ENCODE measurements at places on chromosomes 4 and X.
A peak's percentile ranks its signal among the peaks of the same experiment; 100 is the strongest.

GRCh38 chrX:19372547-19373331 lies 29.0 kb downstream of the PDHA1 start:
- no peak for DNase-seq

- DNase-seq = no peak
Measured at GRCh38 chr4:142124874-142125273, 488.5 kb downstream of the IL15 start.

- no peak for DNase-seq
Measured at GRCh38 chrX:103073467-103073866, 9.5 kb upstream of the BEX1 start.

GRCh38 chr4:107721436-107722100 lies 1.5 kb upstream of the PAPSS1 start:
- no peak for DNase-seq

- DNase-seq = no peak
Measured at GRCh38 chr4:185809533-185810071, 2.4 kb downstream of the SORBS2 start.

DNA sequence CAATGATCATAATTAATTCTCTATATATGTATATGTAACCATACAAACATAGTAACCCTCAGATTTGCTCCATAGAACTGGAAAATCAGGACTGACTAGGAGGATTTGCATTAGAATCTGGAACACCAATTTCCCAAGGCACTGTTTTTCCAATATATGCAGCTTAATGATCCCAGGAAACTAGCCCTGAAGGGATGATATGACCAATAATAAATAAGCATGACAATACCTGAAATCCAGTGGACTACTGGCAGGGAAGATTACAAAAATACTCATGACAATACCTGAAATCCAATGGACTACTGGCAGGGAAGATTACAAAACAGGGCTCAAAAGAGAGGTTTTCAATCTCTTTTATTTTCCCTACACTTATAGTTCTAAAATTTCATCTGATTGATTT lies 98.4 kb downstream of the PCDH7 start:
- no peak for DNase-seq

DNA sequence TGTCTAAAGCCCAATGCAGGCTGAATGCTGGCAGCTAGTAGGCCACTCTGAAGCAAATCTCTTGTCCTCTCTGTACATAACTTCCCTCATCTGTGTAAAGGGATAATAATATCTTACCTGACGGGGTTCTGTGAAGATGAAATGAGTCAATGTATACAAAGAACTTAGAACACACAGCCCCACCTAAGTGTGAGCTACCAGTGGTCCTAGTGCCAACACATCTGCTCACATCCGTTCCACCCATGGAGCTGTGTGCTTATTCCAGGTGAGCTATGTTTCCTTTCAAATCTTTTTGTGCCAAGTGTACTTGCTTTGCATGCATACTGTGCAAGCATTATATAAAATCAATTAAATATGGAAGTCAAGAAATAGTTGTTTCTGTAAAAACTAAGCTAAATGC lies 116.4 kb downstream of the TSPAN5 start:
- DNase-seq = no peak

GRCh38 chr4:89253311-89253710 lies 54.3 kb downstream of the GPRIN3 start:
- DNase-seq = no peak

- DNase-seq = no peak
Measured at GRCh38 chr4:112130906-112131305, 14.3 kb upstream of the FAM241A start.

DNA sequence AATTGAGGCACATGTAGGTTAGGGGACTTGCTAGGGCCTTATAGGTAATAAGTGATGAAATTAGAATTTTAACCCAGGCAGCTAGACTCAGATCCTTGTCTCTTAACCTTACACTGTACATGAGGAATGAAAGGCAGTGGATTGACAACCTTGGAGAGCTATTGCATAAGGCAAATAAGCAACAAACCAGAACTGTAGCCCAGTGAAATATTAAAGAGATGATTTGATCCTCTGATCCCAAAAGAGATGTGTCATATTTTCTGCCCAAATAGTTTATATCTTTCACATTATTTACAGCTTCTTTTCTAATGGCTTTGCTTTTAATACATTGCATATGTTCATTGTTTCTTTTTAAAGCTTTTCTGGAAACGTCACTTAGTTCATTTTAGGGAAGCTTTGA lies 252.6 kb downstream of the ANK2 start:
- DNase-seq = no peak

DNA sequence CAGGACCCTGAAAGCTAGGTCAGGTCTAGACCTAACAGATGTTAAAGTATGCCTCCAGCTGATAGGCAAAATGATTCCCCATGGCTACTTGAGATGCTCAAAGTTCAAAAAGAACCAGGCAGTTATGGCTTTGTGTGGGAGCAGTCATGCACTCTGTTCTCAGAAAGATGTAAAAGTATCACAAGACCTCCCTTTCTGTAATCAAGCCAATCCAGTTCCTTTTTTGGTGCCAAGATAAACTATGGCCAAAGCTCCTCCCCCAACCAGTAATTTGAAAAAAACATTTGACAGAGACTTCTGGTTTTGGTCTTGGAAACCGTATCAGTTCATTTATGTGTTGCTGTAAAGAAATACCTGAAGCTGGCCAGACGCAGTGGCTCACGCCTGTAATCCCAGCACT lies 340.9 kb downstream of the CHIC1 start:
- no peak for DNase-seq

- peak; percentile 84 for DNase-seq
Measured at GRCh38 chrX:72572248-72573157, at the start of gene HDAC8. Gene HDAC8 (minus strand): TSS chrX:72572843. CDS start chrX:72572761, 82 bp downstream.

DNA sequence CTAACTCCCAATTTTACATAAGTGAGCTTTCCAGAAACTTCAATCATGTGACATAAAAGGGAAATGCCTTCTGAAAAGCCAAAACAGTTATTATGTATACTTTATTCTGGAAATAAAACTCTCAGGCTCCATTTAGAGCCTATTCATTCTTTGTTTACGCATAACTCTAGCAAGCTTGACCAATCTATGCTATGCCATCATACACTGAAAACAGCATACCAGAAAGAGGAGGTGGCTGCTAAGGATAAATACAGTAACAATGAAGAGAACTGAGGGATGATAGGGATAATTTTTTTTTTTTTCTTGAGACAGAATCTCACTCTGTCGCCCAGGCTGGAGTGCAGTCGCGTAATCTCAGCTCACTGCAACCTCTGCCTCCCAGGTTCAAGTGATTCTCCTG lies 24.4 kb downstream of the CDKL2 start:
- DNase-seq = peak; percentile 6

DNA sequence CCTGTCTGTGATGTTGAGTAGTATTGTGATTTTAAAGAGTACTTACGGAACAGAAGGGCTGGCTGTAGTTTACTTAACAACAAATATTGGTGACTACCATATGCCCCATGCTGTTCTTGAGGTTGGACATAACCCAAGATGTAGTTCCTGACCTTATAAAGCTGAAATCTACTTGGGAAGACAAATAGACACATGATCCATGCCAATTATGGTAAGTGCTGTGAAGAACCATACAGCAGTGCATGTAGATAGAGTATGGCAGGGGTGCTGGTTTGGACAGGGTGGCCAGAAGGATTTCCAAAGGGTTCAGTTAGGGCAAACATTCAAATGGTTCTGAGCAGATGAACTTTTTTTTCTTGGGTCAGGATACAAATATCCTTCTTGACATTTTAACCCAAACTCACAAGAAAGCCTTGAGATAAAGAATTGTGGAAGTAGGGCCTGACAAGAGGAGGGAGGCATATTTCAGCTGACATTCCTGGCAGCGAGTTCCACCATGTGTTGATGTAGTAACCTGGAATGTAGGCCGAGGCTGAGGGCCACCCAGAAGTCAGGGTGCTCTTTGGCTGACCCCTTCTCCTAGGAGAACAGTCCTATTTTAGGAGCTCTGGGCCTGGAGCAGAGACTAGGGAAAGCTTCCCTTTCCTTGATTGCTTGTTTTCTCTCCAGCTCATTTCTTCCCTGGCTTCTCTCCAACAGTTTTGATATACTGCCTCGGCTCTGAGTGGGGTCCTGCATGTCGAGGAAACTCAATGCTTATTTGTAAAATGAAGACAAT lies 74.2 kb downstream of the FREM3 start:
- DNase-seq = no peak

DNA sequence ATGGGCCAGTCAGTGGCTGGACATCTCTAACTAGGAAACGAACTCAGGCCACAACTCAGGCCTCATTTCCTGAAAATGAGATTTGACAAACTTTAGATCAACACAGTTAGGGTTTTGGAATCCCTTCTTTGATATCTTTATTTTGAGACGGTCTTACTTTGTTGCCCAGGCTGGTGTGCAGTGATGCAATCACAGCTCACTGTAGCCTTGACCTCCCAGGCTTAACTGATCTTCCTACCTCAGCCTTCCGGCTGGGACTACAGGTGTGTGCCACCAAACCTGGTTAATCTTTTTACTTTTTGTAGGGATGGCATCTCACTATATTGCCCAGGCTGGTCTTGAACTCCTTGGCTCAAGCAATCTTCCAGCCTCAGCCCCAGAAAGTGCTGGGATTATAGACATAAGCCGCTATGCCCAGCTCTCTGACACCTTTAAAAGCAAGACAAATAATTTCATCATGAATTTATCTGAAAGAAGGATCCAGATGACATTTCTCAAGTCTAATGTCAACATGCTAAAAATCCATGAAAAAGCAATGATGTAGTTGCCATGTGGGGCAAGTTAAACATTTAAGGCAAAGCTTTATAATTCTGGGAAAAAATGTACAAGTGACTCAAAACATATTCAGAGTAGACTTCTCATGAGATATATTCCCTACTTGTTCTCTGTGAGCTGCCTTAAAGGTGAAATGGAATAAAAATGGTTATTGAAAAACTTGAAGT lies 89.1 kb upstream of the CBR4 start:
- no peak for DNase-seq

GRCh38 chr4:188029114-188029513 lies 33.5 kb downstream of the ZFP42 start:
- no peak for DNase-seq

- no peak for DNase-seq
Measured at GRCh38 chr4:145216535-145216934, 36.1 kb upstream of the OTUD4 start.

GRCh38 chr4:94038195-94038594 lies 169.5 kb upstream of the SMARCAD1 start:
- no peak for DNase-seq

DNA sequence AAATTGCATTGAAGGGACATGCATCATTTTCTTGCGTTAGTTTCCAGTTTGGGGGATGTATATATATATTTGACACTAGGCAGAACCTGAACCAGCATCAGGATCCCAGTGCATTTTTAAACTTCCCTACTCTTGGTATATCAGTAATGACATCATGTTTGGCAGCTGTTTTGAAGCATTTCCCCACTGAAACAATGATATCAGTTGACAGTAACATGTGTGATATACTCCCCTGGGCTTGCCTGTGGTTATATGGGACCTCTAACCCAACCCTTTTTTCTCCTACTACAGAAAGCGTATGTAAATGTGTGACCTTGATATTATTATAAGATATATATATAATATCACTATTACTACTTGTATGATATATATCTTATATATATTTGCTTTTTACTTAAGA lies 225.9 kb upstream of the CASK start:
- no peak for DNase-seq

- no peak for DNase-seq
Measured at GRCh38 chr4:72440386-72440785, 128.6 kb downstream of the ADAMTS3 start.

GRCh38 chrX:13565511-13565910 lies 3.9 kb upstream of the EGFL6 start:
- DNase-seq = no peak

DNA sequence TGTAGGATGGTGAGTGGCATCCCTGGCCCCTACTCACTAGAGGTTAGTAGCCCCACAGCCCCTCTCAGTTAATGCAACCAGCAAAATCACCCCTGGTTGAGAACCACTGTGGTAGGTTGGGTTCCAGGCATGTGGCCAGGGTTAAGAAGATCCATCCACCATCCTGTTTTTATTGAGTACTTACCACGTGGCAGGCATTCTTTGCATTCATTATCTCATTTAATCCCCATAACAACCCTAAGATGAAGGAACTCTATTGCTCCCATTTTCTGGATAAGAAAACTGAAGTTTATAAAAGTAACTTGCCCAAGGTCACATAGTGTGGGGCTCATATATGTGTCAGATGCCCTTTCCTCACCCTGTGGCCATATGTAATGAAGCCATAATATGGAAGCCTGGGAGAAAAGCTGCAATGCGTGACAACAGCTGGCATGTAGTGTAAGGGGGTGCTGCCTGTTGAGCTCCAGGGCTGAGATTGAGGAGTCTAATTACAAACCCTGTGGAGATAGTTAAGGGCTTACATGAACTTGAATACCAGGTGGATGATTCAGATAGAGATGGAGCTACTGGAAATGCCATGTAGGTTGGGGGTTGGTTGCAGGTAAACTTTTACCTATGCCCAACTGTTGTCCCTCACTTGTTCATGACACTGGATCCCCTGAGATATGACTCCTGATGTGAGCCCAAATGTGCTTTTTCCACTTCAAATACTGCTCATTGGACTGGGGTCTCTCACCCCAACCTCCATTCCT lies 100.2 kb upstream of the PGRMC2 start:
- no peak for DNase-seq

- no peak for DNase-seq
Measured at GRCh38 chr4:69743476-69744156, 16.8 kb downstream of the SULT1B1 start.

DNA sequence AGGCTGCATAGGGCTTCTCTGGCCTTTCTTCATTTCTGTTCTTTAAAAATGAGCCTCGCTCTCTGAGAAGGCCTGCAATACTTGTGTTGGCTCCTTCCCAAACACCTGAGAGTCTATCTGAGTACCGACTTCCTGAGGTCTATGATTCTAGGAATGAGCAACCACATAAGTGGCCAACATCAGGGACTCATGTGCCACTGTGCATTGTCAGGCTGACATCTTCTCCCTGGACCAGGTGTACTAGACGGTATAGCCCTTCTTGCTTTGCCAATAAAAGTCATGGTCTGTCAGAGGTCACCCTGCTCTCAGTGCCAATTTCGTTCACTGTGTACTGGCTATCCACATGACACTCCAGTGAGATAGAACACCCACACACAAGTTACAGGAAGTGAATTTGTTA lies 67.4 kb upstream of the EPHA5 start:
- DNase-seq = no peak

DNA sequence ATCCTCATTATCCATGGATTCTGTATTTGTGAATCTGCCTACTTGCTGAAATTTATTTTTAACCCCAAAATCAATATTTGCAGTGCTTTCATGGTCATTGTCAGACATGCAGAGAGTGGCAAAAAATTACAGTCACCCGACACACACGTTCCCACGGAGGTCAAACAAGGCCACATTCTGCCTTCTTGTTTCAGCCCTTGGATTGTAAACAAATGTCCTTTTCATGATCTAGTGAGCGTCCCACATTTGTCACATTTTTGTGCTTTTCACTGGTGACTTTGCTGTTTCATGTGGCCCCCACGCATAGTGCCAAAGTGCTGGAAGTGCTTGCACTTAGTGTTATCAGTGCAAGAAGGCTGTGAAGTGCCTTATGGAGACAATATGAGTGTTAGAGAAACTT lies 45.0 kb downstream of the SOD3 start:
- DNase-seq = no peak

GRCh38 chr4:138010639-138011038 lies 231.5 kb downstream of the SLC7A11 start:
- DNase-seq = no peak

GRCh38 chr4:18880871-18881270 lies 859.3 kb upstream of the LCORL start:
- no peak for DNase-seq
